DMS79 treated with DMSO at 0.1 percent for 48 hours (cell line): ENCODE measurements at places on chromosomes 3 and 15.

GRCh38 chr3:46866720-46867549 lies 3.7 kb upstream of the MYL3 start:
- no peak for DNase-seq

DNA sequence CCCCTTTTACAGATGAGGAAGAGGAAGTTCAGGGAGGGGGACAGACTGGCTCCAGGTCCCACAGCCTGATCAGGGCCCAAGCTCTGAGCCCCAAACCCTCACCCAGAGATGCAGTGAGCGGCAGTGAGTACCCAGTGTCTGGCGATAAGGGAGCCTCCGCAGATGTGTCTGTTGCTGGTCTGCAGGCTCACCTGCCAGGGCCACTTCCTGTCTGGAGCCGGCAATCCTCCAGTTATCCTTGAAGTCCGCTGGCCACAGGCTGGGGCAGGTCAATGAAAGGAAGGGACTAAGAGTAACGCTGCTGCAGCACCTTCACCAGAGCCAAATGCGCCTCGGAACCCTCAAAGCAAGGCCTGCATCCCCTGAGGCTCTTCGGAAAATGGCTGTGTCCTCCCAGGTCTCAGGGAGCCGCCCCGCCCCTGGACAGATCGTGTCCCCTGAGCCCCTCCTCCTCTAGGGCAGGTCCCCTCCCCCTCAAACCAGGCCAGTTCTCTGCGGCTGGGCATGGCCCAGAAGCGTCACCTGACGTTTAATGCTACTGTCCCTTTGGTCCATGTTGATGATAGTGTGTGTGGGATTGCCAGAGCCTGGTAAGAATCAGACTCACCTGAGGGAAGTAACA lies 51.5 kb downstream of the MYL3 start:
- peak; percentile 25 for DNase-seq

- DNase-seq: no peak
Measured at GRCh38 chr3:87924485-87924884, 134.3 kb downstream of the CGGBP1 start.

- peak; percentile 87 for DNase-seq
Measured at GRCh38 chr3:186567072-186567921, at the start of gene TBCCD1. Gene TBCCD1 (minus strand): TSS chr3:186567339. CDS start chr3:186564329, 3,010 bp downstream.

DNA sequence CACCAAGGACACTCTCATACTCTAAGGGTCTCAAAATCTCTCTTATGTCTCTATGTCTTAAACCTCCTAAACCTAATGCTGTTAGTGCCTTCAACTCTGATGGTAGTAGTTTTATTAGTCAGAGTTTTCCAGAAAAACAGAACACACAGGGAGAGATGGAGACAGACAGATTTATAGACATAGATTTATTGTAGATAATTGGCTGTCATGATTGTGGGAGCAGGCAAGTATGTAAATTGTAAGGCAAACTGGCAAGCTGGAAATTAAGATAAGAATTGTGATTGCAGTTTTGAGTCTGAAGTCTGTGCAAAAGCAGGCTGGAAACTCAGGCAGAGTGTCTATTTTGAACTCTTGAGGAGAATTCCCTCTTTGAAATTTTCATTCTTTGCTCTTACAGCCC lies 96.3 kb upstream of the ROBO1 start:
- DNase-seq: no peak

- no peak for DNase-seq
Measured at GRCh38 chr3:117483839-117484238, 774.3 kb downstream of the TUSC7 start.

DNA sequence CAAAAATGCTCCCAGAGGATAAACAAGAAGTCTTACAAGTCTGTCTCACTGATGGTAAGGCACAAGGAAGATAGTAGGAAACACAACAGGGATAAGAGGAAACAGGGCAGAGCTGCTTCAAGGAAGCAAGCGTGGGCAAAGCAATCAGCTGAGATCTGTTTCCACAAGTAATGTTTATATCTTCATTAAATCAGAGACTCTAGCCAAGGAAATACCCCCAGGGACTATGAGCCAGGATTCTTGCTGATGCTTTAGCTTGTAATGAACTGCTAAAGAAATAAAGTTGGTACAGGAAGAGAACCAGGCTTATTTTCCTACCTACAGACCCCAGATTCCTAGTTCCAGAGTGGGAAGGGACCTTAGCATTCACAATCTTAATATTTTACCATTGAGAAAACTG lies 112.7 kb upstream of the C3orf80 start:
- DNase-seq: no peak

DNA sequence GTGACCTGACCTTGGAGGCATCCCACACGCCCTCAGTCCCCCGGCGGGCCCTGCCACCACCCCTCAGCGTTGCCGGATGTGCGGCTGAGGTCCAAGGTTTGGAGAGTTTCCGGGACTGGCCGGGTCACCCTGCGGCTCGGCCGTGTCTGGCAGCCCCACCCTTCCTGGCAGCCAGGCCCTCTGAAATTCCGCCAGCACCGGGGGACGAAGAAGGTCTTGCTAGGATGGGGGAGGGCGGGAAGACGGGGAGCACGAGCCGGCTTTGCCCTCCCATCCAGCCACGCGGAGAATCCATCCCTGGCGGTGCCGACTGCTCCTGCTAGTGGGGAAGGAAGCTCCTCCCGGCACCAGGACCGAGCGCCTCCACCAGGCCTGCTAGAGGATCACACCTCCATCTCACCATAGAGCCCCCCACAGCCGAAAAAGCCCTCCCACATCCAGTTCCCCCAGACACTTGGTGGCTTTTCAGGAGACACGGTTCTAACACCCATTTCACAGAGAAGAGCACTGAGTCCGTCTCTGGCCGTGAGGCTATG lies 81.5 kb downstream of the CPN2 start:
- DNase-seq: no peak
